ENCODE measurements at places on chromosomes 6 and 20.

GRCh38 chr6:132218059-132218696, 183.1 kb downstream of the MOXD1 start:
- no peak for DNase-seq

- DNase-seq = no peak
Observed at GRCh38 chr6:5896476-5897200, 110.1 kb downstream of the NRN1 start.

DNA sequence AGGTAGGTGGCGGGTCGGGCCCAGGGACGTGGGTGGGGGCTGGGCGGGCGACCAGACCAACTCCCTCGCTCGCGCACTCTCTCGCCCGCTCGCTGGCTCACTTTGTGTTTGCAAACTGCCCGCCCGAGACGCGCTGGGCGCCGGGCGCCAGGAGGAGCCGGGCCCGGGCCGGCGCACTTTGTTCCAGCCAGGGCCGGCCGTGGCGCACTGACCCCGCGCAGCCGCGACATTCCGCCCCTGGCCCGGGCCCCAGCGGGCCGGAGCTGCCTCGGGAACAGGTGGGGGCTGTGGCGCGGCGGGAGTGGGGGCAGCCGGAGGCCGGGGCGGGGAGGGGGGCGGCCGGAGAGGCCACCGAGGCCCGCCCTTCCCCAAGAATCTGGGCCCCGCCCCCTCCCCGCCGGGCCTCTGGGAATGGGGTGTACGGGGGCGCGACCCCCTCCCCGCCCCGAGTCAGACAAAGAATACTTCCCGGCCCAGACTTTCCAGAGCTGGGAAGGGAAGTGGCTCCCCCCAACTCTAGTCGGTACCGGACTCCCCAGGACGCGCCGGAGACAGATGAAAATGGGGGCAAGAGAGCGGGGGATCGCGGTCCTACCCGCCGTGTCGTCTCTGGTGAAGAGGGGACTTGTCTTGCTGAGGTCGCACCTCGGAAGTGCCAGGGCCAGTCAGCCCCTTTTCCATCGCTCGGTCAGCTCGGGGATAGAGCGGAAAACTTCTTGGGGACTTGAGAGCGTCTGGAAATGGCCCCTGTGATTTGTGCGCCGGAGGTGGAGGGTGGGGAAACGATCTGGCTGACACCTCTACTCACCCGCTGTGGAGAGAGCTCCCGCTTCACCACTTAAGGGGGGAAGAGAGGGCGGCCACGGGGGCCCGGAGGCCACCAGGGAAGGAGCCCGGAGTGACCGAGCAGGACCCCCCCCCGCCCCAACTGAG, 951 bp downstream of the FOXP4 start:
- DNase-seq = no peak

- no peak for DNase-seq
Observed at GRCh38 chr6:142648036-142648451, 296.9 kb downstream of the HIVEP2 start.

GRCh38 chr6:138431256-138432062, 27.4 kb downstream of the HEBP2 start:
- no peak for DNase-seq

- DNase-seq = no peak
Observed at GRCh38 chr6:41191569-41191968, 9.4 kb downstream of the TREML2 start.
